HFFc6 (cell line): ENCODE measurements at places on chromosomes 6 and 20. TPM values are rescaled to one million over a fixed set of nuclear protein-coding genes. Genes with fewer than 3 reads are reported as not detected.

- no peaks in the 10 kb centered on the region for H3K4me1 ChIP-seq
- DNase-seq = no peak
These were observed at the start of gene LIME1 for GRCh38 chr20:63735859-63736718. Gene LIME1 (plus strand): TSS chr20:63736664. CDS start chr20:63737550, 886 bp downstream.

GRCh38 chr6:157223021-157223430 lies 100.3 kb downstream of the TMEM242 start:
- H3K27me3 ChIP-seq = peaks cover 5% of the 10 kb centered on the region
- no peak overlapping the region for H3K4me3 ChIP-seq
- H3K36me3 ChIP-seq = no peaks in the 10 kb centered on the region
- H3K27ac ChIP-seq = no peak overlapping the region
- H3K4me1 ChIP-seq = peaks cover 44% of the 10 kb centered on the region
- DNase-seq = no peak

GRCh38 chr20:50460608-50461267 lies 49.4 kb upstream of the PTPN1 start:
- no peaks in the 10 kb centered on the region for H3K36me3 ChIP-seq
- no peak overlapping the region; the same call in 1 of the 2 replicates for H3K27ac ChIP-seq
- H3K27me3 ChIP-seq = peaks cover 5% of the 10 kb centered on the region
- H3K4me1 ChIP-seq = peaks cover 21% of the 10 kb centered on the region

The PPP1R14C gene
- total RNA-seq = not detected in 3 replicates

The WFDC11 gene
- total RNA-seq = not detected in 2 replicates

- H3K4me1 ChIP-seq = no peaks in the 10 kb centered on the region
- H3K27me3 ChIP-seq = peaks cover 29% of the 10 kb centered on the region
- H3K36me3 ChIP-seq = no peaks in the 10 kb centered on the region
- no peak overlapping the region for H3K27ac ChIP-seq
- DNase-seq = no peak
These were observed 47.3 kb upstream of the BHLHE23 start for GRCh38 chr20:63054103-63054474.

GRCh38 chr20:4982281-4982680 lies 19.0 kb downstream of the SLC23A2 start:
- H3K27me3 ChIP-seq = no peaks in the 10 kb centered on the region; the same call in 1 of the 2 replicates
- H3K4me3 ChIP-seq = no peak overlapping the region
- H3K4me1 ChIP-seq = peaks cover 13% of the 10 kb centered on the region
- 0 out of 2 replicates have a peak, but pooled peaks cover 5% of the 10 kb centered on the region for H3K36me3 ChIP-seq

- H3K27me3 ChIP-seq = no peaks in the 10 kb centered on the region
- H3K36me3 ChIP-seq = 0 out of 2 replicates have a peak, but pooled peaks cover 6% of the 10 kb centered on the region
These were observed 46.9 kb downstream of the BLOC1S5 start for GRCh38 chr6:8017276-8017701.

The IYD gene
- not detected in 3 replicates for total RNA-seq

DNA sequence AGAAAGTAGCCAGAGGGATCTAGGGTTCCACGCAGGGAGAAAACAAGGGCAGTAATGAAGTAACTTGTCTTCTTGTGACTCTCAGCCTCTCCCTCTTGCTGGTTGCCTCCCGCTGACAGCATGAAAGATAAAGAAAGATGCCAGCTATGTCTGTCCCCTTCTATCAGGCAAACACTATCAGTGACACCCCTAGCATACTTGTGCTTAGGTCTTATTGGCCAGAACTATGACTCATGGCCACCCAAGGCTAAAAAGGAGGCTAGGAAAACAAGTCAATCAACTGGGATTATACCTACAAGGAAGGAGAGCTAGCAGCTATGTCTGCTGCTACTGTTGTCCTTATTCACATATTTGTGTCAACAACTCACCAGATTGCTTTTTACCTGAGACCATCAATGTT lies 206.8 kb upstream of the SOX4 start:
- H3K4me3 ChIP-seq = no peak overlapping the region
- H3K36me3 ChIP-seq = no peaks in the 10 kb centered on the region
- H3K27ac ChIP-seq = no peak overlapping the region

The TFAP2C gene
- 1.7 and 3.9 TPM in 2 replicates for total RNA-seq

DNA sequence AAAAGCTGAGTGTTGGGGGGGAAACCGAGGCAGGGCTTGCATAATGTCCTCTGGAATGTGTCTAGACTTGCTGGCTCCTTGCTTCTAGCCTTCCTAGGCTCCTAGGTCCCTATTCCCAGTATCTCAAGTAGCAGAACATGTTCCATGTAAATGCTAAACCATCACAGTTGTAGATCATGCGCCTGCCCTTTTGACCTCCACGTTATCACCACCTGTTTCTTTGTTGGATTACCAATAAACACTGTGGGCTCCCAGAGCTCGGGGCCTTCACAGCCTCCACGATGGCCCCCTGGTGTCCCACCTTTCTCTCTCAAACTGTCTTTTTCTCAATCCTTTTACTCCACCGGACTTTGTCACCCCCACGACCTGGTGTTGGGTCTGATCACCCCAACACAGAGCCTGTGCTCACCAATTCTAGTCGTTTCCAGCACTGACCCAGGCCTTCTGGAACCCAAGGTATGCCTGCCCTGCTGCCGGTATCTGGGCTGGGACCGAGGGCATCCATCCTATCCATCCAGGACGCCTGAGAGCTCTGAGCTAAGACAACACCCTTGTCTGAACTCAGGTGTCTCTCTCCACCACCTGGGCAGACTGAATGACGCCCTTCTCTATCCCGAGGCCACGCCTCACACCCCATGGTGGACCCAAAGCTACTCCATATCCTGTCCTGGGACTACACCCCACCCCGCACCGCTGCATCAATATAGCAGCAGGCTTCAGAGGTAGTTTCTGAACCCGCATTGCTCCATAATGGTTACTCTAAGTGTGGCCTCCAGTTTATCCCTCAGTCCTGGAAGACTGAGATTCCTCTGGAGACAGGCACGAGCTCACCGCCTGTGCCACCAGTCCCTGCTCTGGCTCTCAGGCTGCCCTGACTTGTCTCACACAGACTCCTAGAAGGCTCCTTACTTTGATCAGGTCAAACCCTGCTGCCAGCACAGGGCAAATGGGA lies 9.3 kb upstream of the PRR18 start:
- H3K4me1 ChIP-seq = no peaks in the 10 kb centered on the region
- DNase-seq = no peak

GRCh38 chr20:5818346-5818681 lies 68.1 kb downstream of the SHLD1 start:
- H3K4me1 ChIP-seq = peaks cover 5% of the 10 kb centered on the region
- no peak overlapping the region for H3K4me3 ChIP-seq
- DNase-seq = no peak
- no peak overlapping the region for H3K27ac ChIP-seq
- peaks cover 2% of the 10 kb centered on the region for H3K27me3 ChIP-seq

GRCh38 chr20:40471261-40471629 lies 217.8 kb downstream of the MAFB start:
- H3K27me3 ChIP-seq = no peaks in the 10 kb centered on the region; the same call in 1 of the 2 replicates
- H3K4me1 ChIP-seq = no peaks in the 10 kb centered on the region
- H3K27ac ChIP-seq = no peak overlapping the region

DNA sequence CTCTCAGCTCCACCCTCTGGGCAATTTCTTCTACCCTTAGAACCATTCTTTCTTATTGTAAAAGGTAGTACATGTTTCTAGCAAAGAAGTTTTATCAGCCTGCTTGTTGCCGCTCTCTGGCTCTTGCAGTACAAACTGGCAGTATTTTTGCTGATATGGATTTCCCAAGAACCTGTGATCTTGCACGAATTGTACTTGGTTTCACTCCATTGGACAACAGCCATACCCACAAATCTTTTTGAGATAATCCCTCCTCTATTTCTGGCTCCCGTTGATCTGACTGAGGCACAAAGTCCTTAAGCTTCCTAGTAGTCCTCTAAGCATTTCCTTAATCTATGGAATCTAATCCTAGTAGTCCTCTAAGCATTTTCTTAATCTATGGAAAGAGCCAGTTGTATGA lies 487.0 kb upstream of the PTCHD4 start:
- H3K4me3 ChIP-seq = no peak overlapping the region
- DNase-seq = no peak
- H3K27me3 ChIP-seq = peaks cover under 1% of the 10 kb centered on the region; the same call in 1 of the 2 replicates
- H3K4me1 ChIP-seq = no peaks in the 10 kb centered on the region
- H3K36me3 ChIP-seq = no peaks in the 10 kb centered on the region
- no peak overlapping the region for H3K27ac ChIP-seq

DNA sequence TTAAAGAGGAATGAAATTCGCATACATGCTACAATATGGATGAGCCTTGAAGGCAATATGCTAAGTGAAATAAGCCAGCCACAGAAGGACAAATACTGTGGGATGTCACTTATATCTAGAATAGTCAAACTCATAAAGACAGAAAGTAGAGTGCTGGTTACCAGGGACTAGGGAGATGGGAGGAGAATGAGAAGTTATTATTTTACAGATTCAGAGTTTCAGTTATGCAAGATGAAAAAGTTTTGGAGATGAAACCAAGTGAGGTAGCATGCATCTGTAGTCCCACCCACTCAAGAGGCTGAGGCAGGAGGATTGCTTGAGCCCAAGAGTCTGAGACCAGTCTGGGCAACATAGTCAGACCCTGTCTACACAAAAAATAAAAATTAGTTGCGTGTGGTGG lies 82.5 kb upstream of the ARID1B start:
- peaks cover 10% of the 10 kb centered on the region; the same call in 1 of the 2 replicates for H3K27me3 ChIP-seq
- H3K27ac ChIP-seq = no peak overlapping the region
- H3K4me1 ChIP-seq = peaks cover 13% of the 10 kb centered on the region
